ENCODE measurements at places on chromosomes 1 and 21. TPM values are rescaled to one million over a fixed set of nuclear protein-coding genes. Genes with fewer than 3 reads are reported as not detected.

Gene CYP4A11
- 0.57 TPM for total RNA-seq

Gene SPRR4
- not detected for total RNA-seq

Gene CDK11B
- 44.7 TPM for total RNA-seq

Gene PLA2G2A
- 864 TPM for total RNA-seq

Gene SLC41A1
- 8.1 TPM for total RNA-seq

Gene WNT3A
- total RNA-seq = not detected

Measured in colonic mucosa (tissue), 4 donors.